Right renal pelvis (tissue), 4 donors: ENCODE measurements at places on chromosomes 1 and 21. TPM values are rescaled to one million over a fixed set of nuclear protein-coding genes. Genes with fewer than 3 reads are reported as not detected.

DNA sequence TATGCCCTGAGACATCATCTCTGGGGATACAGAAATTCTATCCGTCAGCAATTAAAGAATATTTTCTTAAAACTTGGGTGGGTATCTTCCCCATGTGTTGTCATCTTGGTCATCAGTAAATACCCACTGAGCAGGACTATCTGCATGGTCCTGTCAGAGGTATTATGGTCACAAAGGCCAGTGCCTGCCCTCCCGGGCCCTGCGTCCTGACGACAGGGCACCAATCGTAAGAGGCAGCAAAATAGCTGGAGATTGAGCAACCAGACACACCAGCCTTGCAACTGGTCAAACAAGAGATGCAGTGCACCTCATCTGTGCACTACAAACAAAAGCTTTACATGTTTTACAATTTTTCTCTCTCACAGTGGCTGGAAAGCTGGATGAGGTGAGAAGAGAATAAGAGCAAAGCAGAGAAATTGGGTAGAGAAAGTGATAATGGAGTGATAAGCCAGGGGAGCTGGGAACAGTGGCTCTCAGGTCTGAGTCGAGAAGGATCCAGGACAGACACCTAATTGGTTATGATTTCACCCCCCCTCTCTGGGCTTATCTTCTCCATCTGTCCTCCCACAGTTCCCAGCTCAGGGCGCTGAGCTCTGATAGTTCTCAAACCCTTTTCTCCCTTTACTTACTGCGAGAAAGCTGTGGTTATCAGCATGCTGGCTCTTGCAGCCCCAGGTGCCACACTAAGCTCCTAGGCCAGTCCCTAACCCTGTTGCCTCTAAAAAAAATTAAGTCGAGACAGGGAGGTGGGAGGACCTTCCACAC, 8.8 kb upstream of the SRP9 start:
- no peak for DNase-seq

- DNase-seq: no peak
Measured at GRCh38 chr1:66476774-66477173, 57.2 kb upstream of the SGIP1 start.

- no peak for DNase-seq
Measured at GRCh38 chr1:13888351-13888986, 188.5 kb downstream of the PRDM2 start.

DNA sequence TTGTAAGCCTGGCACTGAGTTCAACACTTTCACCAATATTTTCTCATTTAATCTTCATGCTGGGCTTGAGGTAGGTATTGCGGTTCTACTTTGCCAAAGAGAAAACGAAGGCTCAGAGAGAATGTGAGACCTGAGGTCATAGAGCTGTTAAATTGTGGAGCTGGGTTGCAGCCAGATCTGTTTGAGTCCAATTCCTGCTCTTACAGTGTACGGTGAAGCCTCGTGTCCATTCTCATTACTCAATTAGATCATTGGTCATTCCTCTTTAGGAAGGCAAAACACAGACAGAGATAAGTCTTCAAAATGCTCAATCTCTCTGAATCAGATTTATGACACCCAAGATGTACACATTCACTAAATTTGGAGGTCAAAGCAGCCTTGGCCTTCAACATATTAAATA, 559.0 kb upstream of the DAB1 start:
- no peak for DNase-seq

DNA sequence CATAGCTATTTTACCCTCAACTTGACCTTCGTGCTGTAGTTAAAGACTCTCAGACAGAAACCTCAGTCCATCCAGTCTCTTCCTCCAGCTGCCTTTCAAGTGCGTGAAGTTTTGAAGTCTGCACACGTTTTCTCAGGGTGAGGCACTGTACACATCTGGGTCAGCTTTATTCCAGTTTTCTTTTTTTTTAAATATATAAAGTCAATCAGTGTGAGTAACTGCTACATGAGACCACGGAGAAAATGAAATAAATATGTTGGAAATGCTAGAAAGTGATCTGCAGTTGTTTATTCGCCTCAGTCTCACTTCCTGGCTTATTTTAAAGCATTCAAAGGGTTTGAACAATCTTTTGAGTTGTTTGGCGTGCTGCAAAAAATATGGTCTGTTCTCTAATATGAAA, 135.7 kb downstream of the ROR1 start:
- no peak for DNase-seq

The FMN2 gene
- 8.4 TPM for polyA plus RNA-seq

DNA sequence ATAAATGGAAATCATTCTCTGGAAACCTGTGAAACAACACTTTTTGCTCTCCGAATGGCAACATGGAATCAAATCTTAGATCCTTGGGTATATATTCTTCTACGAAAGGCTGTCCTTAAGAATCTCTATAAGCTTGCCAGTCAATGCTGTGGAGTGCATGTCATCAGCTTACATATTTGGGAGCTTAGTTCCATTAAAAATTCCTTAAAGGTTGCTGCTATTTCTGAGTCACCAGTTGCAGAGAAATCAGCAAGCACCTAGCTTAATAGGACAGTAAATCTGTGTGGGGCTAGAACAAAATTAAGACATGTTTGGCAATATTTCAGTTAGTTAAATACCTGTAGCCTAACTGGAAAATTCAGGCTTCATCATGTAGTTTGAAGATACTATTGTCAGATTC, 45.7 kb downstream of the PTGFR start:
- DNase-seq: no peak

DNA sequence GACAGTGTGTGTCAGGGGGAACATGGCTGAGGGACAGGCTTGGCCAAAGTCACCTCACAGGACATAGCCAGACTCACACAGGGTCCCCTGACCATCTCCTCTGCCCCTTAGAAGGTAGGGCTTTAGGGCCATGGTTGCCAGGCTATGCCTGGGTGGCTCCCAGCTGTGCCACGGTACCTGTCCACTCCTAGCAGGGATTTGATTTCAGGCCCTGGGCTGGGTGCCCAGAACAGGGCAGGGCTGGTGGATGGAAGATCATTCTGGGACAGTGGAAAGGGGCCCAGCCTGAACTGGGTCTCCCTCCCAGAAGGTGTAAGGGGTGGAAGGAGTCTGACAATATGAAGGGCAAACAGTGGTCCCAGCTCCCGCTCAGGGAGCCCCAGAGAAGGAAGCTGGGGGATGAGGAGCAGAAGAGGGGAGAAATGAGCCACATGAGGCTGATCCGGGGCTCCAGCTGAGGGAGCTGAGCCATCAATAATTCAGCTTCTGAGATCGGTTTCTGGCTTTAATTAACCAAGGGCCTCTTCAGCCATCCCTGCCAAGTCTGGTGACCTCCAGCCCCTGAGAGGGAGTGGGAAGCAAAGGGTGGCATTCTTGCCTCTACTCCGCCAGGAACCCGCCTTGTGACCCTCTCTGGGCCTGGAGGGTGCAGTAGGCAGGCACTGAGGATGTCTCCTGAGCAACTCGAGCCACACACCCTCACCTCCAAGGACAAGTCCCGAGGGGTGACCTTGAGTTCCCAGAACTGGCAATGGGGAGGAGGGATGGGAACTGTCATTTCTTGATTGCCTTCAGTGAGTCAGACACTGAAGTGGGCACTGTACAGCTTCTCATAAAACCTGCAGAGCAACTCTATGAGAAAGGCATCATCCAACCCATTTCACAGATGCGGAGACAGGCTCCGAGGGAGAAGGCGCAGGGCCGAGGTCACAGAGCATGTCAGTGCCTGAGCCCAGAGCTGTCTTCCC, 2.1 kb downstream of the CD164L2 start:
- DNase-seq: no peak

GRCh38 chr1:198531891-198532290, 8.6 kb downstream of the ATP6V1G3 start:
- DNase-seq: no peak

- no peak for DNase-seq
Measured at GRCh38 chr1:172936088-172936645, 114.6 kb downstream of the TNFSF18 start.

The TSSK3 gene
- 2.1 TPM for polyA plus RNA-seq

DNA sequence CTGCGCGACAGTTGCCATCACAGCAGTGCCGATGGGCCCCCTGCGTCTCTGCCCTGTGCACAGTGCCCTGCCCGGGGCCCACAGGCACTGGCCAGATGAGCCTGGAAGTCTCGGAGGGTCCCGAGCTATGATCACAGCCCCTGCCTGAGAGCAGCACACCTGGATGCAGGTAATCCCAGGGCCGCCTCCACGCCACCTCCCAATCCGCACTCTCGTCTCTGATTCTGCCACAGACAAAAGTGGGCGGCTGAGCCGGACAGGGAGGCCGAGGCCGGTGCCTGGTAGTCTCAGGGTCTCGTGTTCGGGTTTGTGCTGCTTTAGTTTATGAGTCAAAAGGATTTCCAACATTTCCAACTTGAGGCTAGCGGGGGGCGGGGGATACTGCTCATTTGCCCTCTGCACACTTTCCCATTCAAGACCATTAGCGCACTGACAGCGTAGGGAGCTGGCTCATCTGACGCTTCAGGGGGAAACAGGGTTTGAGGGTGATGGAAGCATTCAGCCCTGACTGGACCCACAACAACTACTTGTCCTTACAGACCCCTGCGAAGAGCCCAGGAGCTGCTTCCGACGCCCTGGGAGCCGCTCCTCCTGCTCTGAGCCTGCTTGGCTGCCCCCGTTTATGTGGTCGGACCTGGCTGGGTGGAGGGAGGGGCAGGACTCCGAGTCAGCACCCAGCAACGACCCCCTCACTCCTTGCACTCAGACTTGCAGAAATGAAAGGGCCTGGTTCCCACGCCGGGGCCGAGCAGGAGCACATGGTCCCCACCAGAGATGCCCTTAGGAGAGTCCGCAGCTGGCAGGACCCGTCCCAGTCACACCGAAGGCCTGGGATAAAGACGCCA, 1.8 kb upstream of the TTC34 start:
- no peak for DNase-seq

The LEFTY1 gene
- 7.3 TPM for polyA plus RNA-seq

GRCh38 chr1:82775406-82776000, 974.8 kb downstream of the ADGRL2 start:
- no peak for DNase-seq

- DNase-seq: peak; percentile 31
Measured at GRCh38 chr1:110339407-110340206, 430 bp downstream of the RBM15 start.

GRCh38 chr1:197774466-197775281, 606 bp downstream of the DENND1B start:
- DNase-seq: peak; percentile 33

GRCh38 chr1:55127827-55128343, 87.3 kb downstream of the USP24 start:
- DNase-seq: no peak

DNA sequence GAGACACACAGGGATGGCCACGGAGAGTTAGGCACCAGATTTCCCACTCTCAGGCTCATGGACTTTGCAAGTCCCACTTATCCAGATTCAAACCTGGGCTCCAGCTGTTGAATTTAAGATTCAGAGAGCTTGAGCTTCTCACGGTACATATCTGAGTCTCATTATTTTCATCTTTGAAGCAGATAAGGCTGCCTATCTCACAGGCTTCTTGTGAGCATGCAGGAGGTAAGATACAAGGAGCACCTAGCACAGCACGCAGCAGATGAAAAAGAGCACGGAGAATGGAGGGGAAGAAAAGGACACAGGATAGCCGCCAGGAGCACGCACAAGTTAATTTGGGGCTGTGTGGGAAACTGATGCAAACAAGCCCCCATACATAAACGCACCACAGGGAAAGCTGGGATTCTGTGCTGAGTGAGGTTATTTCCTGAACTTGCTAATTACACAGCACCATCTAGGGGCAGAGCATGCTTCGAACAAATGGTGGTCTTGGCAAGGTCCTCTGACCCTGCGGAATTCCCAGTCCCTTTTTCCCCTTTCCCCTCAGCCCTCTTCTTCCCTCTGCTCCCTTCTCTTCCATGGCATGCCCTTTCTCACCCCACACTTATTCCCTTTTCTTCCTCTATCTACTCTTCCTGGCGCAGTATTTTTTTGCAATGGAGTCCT, 134.7 kb upstream of the VANGL1 start:
- DNase-seq: no peak

The BGLAP gene
- 2.1 TPM for polyA plus RNA-seq

The CD5L gene
- polyA plus RNA-seq: not detected

The CDCA8 gene
- polyA plus RNA-seq: 17.6 TPM

The TAF12 gene
- 31.9 TPM for polyA plus RNA-seq

The CDK11B gene
- polyA plus RNA-seq: 38.0 TPM

The NCF2 gene
- polyA plus RNA-seq: 3.0 TPM

DNA sequence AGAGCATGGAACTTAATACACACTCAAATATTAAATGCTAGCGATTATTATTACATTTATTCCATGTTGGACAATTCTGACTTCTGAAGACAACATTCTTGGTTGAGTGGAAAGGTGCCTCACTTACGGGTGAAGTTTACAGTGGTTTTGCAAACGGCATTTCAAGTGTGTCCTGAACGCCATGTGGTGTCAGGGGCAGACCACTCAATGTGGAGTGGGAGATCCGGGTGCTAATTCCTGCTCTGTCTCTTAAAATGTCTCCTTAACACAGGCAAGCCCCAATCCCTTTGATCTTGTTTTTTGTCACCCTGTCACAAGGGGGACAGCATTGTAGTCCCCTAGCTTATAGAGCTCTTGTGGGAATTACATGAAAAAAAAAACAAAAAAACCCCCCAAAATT, 5.6 kb upstream of the TDRD10 start:
- DNase-seq: no peak

DNA sequence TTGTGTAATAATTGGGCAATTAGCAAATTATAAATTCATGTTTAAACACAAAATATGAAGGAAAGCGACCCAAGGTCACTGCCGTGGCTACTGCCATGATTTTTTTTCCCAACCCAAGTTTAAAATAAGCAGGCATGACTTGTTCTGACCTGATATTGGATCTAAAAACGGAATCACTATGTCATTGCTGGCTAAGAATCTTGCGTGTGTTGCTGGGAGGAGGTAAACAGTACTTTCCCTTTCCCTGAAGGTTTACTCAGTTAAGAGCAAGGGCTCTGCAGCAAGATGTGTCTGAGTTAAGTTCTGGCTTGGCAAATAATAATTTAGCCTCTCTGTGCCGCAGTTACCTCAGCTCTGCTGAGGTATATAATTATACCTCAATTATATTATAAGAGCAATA, 125.7 kb upstream of the L1TD1 start:
- no peak for DNase-seq

DNA sequence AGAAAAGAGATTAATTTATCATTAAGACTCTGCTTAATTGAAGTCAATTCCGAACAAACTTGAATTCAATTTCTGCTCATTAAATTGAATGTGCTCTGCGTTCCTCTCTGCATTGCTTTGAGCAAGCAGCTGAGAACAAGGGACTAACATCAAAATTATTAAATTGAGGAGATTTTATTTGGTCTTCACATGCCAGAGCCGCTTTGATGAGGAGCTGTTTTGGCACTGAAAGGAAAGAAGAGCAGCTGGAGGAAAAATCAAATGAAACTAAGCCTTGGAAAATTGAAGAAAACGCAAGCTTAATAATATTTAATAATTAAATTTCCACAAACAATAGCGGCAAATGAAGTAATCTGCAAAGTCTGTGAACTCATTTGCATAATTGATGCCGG, 222.0 kb upstream of the PKN2 start:
- DNase-seq: no peak
